ENCODE measurements at places on chromosomes 7 and 10.
A peak's percentile ranks its signal among the peaks of the same experiment; 100 is the strongest.

DNA sequence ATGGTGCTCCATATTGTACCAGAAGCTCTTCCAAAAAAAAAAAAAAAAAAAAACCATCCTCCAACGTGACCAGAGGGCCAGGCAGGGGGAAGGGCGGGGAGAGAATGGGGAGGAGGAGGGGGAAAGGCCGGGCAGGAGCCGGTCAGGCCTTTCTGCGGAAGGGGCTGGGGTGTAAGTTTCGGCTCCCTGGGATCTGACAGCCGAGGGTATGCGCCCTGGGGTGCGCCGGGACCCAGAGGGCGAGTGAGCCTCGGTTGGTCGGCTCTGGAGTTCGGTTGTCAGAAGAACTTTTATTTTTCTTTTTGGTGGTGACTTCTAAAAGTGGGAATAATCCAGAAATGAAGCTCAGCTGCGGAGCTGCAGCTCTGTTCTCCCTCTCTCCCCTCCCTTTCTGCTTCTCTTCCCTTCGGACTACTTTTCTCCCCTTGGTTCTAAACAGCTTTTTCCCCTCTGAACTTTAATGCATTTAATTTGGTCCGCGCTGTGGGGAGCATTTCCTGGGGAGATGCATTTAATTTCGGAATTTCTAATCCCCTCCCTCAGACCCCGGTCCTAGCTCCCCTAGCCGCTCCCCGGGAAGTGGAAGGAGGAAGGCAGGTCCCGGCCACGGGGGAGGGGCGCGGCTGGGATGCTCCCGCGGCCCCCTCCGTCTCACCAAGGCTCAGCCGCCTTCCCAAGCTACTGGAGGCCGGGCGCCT lies 3.9 kb upstream of the PAX2 start:
- DNase-seq, result no peak

GRCh38 chr10:89591111-89591795 lies 53.8 kb downstream of the PANK1 start:
- DNase-seq, result no peak

DNA sequence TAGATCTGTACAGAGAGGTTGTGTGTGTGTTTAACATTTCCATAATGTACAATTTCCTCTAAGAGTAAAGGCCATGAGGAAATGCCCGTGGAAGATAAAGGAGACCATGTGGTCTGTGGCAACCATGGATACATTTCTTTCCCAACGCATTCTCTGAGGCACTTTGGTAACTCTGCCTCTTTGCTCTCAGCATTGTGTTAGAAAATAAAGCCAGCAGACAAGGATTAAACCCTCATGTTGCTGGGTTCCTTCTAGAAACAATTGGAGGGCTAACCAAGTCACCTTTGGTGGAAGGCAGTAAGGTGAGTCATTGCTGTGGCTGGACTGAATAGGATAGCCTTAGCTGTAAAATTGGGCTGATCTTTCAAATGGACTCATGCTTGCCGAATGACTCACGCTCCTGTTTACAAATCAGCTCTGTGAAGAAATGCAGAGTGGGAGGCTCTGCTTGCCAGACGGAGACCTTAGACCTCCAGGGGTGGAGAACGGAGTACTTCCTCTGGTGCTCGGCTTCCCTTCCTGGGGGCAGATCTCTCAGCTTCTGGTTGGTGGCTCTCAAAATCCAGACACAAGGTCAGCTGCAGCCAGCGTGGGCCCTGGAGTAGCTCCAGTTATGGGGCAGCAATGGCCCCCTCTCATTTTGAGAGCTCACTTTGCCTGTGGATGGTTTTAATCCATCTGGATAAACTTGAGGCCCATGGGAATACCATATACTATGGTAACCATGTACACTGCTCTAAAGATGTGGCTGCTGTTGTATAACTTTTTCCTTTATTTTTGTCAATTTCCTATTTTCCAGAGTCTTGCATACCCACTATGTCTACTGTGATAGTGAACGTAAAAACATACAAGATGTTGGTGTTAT lies 137.3 kb downstream of the TCF7L2 start:
- DNase-seq, result no peak

- no peak for DNase-seq
Observed at GRCh38 chr10:47048526-47048905, 137.3 kb downstream of the PTPN20 start.

DNA sequence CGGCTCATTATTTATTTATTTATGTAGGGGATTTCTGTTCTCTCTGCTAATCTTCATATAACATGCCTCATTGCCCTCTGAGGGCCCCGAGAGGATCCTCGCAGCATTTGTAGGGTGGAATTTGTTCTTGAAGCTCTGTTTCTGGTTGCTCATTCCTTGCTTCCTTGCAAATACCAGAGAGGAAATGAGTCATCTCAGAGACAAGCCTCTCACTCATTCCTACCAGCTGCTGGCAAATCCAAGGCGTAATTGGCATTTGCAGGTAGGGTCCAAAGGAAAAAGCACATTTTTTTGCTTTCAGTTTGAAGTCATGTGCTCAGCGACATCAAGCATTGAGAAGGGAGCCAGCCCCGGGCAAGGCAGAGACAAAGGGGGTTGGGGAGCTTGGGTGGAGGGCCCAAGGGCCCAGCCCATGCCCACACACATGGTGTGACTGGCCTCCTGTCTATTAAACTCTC lies 501.6 kb downstream of the GALNT17 start:
- no peak for DNase-seq

DNA sequence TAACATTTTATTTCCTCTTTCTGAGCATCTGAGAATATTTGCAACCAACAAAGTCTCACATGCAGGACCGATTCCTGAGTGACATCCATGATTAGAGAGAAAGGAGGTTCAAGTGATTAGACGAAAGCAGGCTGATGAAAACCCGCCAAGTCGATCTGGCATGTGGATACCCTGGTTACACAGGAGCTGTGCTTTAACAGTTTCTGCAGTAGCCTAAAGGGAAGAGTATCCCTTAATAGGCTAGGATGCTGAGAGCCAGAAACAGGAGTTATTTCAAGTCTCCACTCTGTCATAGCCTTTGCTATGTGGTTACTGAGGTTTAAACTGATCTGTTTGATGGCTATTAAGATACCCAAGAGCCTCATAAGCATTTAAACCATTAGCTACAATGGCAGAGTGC lies 82.5 kb downstream of the PRKCQ start:
- DNase-seq, result no peak

DNA sequence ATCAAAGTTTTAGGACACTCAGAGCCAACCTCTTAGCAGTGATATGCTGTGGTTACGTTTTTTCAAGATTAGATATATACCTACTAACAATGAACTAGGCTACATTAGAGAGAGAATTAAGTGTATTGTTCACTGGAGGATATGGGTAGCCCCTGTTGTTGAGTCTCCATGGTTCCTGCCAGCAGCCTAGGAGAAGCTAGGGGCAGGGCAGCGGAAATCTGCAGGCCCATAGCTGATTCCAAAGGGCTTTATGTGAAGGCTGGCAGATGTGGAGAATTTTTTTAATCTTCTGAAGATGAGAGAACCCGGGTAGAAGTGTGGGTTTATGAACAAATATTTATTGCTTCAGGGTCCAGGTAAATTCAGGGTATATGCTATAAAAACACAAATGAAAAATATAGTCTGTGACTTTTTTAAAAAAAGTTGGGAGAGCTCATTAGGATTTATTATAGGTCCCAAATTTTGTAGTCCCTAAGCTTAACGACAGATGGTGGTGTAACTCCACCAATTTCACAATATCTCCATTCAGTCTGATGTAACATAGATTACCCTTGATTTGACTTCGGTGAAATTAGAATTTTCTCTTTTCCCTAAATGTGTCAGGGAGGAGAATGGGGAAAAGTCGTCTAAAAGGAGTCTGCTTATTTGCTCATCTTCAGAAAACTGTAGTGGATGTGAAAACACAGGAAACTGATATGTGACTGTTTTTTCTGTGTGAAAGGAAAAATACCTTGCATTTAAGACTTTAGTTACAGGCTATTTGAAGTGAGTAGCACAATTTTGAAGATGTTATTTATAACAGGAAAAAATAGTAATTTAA lies 163.0 kb upstream of the PPP1R3A start:
- DNase-seq, result no peak

GRCh38 chr10:79179164-79179956 lies 110.6 kb downstream of the ZMIZ1 start:
- no peak for DNase-seq

DNA sequence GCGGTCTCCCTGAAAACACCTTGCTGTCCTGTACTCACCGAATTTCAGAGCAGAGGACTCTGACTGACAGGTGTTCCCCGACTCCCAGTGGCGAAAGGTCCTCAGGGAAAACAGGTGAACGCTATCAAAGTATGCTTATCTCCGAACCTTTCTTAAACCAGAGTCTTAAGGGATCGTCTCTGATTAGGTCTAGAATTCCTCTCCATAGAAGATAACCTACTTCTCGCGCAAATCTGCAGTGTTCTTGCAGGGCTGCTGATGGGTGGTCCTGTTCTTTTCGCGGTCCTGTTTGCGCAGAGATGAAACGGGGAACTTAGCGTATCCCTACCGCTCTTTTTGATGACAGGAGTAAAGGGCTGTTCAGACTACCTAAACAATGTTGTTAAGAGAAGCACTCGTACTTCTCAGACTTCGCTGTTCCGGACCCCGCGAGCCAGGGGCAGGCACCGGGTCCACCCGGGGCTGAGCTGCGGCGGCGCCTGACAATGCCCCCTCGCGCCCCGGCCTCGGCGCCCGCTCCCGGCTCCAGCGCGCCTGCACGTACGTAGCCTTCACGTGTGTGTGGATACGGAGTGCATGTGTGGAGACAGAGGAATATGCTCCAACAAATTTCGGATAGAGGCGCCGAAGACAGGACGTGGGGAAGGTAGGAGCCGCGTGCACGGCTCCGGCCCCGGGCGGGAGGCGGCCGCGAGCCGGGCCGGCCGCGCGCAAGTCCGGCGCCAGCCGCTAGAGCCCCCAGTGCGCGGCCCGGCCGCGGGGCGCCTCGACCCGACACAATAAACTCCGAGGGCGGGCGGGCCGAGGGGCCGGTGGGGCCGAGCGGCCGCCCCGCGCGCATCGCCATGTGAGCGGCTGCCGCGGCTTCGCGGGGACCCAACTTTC lies 766 bp upstream of the ZMYND11 start:
- DNase-seq, result peak; percentile 43

GRCh38 chr10:32981760-32982159 lies 23.7 kb upstream of the ITGB1 start:
- DNase-seq, result no peak

DNA sequence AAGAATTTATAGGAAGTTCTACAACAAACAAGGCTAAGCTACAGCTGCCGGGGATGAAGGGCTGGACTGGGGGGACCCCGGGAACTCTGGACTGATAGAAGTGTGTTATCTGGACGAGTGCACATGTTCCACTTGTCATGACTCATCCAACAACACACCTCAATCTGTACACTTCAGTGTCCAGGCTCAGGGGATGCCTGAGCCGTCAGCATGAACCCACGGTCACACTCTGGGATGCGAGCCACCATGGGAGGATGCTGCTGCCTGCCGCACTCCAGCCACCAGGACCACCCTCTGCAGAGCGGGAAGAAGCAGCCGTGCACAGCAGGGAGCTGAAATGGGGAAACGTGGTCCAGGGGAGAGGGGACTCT lies 67.5 kb downstream of the MAD1L1 start:
- DNase-seq, result no peak

GRCh38 chr10:131056781-131057180 lies 254.7 kb downstream of the TCERG1L start:
- no peak for DNase-seq

DNA sequence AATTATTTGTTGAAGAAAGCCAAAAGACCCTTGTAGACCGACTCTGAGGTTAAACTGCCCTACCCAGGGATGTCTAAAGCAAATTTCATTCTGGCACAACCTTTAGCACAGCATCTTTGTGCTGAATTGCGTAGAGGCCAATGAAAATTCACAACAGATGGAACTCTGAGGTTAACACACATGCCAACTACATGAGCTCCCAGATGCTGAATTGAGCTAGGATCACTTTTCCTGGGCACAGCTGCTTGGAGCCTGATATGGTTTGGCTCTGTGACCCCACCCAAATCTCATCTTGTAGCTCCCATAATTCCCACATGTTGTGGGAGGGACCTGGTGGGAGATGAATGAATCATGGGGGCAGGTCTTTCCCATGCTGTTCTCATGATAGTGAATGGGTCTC lies 158.0 kb upstream of the PTN start:
- DNase-seq, result no peak

GRCh38 chr7:47328392-47329319 lies 253.3 kb downstream of the TNS3 start:
- no peak for DNase-seq

DNA sequence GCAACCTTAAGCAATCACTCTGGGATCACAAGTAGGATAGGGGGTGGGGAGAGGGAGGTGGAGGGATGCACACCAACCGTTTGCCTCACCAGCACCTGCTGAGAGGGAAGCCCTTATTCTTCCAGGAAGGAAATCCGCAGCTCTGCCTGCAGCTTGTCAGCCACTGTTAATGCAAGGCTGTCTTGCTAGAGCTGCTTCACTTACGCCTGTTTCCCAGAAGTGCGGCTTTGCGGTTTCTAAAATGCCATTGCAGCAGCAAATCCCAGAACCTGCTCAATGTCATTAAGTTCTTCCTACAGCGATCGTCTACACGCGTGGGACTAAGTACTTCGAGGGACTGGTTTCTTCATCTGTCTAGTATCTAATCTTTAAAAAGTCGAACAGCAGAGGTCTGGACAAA lies 191.1 kb downstream of the ZMYND11 start:
- no peak for DNase-seq

- no peak for DNase-seq
Observed at GRCh38 chr10:118339111-118339510, 3.0 kb downstream of the FAM204A start.

DNA sequence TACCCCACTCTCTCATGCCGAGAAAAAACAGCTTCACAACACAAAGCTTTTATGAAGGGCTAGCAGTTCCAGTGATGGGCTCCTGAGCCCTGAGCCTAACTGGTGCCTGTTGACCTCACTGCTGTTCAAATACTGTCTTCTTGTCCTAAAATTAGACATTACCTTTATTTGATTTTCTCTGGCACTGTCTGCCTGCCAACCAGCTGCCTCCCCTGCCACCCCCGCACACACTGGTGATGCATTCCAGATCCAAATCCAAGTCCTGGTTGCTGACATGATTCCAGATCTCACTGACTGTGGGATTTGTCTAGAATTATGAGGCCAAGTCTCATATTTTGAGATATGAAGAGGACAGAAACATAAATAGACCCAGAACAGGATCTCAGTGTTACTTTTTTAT lies 816.2 kb downstream of the NRG3 start:
- DNase-seq, result no peak

- DNase-seq, result peak; percentile 62
Observed at GRCh38 chr10:49398000-49398861, 2.3 kb upstream of the DRGX start.

GRCh38 chr10:117796130-117796745 lies 250.5 kb downstream of the RAB11FIP2 start:
- DNase-seq, result no peak

DNA sequence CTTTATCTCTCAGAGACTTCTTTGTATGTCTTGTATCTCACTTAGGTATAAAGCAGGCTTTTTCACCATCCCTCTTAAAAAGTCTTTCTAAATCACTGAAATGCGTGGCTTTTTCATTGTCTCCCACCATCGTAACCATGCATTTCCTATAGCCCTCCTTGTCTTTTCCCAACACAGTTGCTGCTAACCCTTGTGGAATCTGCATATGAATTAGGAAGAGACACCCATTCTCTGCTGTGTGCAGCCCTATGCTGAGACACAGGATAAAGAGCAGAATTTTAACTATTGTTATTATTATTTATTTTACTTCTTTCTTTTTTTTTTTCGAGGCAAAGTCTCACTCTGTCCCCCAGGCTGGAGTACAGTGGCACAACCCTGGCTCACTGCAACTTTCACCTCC lies 804.3 kb upstream of the COBL start:
- DNase-seq, result no peak

GRCh38 chr7:29430279-29430949 lies 133.2 kb upstream of the PRR15 start:
- DNase-seq, result no peak

GRCh38 chr7:150417239-150417638 lies 33.2 kb upstream of the GIMAP8 start:
- no peak for DNase-seq

GRCh38 chr10:8691498-8692017 lies 637.1 kb downstream of the GATA3 start:
- no peak for DNase-seq

Measured in activated naive CD4-positive, alpha-beta T cell treated with Interleukin-2 at 50 U/mL for 16 hours (primary cell).